ENCODE measurements at places on chromosomes 7 and 10.

GRCh38 chr10:77504196-77504872 is 133.3 kb downstream of the KCNMA1 start:
- DNase-seq = no peak

DNA sequence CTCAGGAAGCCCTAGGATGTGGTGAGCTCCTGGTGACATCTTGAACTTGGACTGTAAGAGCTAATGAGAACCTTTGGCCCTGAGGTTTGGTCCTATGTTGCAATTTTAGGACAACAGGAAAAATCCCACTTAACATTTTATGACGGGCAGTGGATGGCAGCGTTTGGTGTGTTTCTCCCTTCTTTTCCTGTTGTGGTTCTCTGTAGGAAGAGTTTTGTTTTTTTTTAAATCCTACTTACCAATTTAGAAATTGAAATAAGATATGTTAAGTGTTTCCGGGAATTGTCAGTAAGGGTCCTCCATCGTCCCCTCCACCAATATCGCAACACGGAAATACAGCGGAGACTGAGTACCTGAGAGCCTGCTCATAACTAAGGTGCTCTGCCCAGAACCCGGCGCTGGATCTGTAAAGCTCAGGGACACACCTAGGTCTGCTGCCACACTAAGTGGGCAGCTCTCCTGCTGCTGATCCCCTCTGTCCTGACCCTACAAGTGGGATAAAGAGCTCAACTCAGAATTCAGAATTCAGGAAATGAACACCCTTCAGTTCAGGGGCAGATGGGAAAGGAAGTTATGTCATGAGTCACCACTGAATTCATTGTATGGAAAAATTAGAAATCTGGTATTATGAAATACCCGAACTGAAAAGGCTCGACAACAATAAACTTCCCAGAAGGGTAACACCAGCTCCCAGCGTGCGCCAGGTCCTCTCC is 9.1 kb upstream of the PROSER2 start:
- no peak for DNase-seq

- DNase-seq = no peak
Observed at GRCh38 chr10:46525177-46525823, 31.2 kb downstream of the GPRIN2 start.

GRCh38 chr7:131010029-131010716 is 276.2 kb upstream of the KLF14 start:
- DNase-seq = no peak

- no peak for DNase-seq
Observed at GRCh38 chr10:132904814-132905649, 37.3 kb downstream of the CFAP46 start.

DNA sequence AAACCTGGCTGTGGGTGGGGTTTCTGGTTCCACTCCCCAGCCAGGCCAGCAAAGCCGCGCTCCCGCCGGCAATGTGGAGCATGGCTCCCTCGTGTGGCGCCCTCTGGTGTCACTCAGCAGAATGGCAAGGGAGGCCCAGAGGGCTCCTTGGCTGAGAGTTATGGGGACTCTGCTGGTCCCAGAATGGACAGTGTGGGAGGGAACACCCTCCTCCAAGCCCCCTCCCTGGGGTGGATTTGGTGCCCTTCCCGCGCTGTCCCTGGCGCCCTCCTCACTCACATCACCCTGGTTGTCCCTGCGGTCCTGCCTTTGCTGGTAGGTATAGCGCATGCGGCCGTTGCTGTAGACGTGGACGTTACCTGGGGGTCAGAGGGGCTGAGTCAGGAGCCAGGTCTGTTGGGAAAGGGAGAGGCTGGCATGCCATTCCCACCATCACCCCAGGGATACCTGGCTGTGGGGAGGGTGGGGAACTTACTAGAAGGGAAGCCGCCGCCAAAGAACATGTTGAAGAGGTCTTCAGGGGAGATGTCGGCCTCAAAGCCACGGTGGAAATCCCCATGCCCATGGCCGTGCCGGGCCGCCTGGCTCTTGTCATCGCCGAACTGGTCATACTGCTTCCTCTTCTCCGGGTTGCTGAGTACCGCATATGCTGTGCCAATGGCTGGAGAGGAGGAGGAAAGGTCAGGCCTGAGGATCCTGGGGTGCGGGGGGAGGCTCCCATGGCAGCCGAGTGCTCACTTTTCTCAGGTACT is 14.0 kb downstream of the DNAJB12 start:
- DNase-seq = peak; percentile 66

- no peak for DNase-seq
Observed at GRCh38 chr7:75985009-75985517, 9.3 kb downstream of the TMEM120A start.
